A549 treated with Hydrocortisone at 1 μM for 4 hours (cell line): ENCODE measurements at places on chromosomes 11 and 22. TPM values are rescaled to one million over a fixed set of nuclear protein-coding genes. Genes with fewer than 3 reads are reported as not detected.

The HPS4 gene
- total RNA-seq, result 13.8 to 18.0 TPM (median 15.4 TPM) in 5 replicates

The FLRT1 gene
- 0.03 to 0.09 TPM (median 0.06 TPM) in 5 replicates for total RNA-seq

The XKR3 gene
- total RNA-seq, result not detected in 5 replicates

The LMO1 gene
- 1.9 to 3.6 TPM (median 2.8 TPM) in 5 replicates for total RNA-seq

The PIWIL4 gene
- 0.09 to 0.24 TPM (median 0.18 TPM) in 5 replicates for total RNA-seq
